ENCODE measurements at places on chromosomes 12 and 14.

GRCh38 chr12:43336962-43337555 lies 214.9 kb downstream of the ADAMTS20 start:
- DNase-seq: no peak

DNA sequence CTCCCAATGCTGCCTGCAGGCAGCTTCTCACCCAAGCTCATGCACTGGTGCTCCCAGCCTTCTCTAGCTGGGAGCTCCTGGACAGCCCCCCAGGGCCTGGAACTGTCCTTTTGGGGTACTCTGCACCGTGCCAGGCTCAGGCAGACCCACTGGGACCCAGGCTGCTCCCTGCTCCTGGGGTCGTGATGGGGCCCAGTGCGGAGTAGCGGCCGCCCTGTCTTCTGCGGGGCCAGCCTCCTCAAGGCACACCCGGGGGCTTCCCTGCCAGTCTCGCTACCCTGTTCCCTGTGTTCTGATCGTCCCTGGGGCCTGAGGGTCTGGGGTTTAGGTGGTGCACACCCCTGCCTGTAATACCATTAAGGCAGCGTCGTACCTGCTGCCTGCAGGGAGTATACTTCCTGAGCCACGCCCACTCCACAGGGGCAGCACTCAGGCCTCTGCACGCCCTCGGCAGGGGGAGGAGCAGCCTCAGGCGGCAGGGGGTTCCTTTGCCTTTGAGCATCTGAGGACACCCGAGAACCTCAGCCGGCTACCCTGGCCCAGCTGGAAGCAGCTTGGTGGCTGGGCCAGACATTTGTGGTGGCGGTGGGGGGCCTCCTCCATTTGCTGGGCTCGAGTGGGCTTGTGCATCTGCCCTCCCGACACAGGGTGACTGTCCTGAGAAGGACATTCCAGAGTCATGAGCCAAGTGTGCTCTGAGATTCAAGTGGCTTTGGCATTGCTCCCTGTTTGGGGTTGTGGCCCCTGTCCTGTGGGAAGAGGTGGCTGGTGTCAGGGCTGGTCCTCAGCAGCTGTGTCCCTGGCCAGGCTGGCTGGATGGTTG lies 9.2 kb upstream of the CRIP2 start:
- DNase-seq: no peak

GRCh38 chr14:91349481-91350074 lies 68.0 kb downstream of the CCDC88C start:
- peak; percentile 63 for DNase-seq

DNA sequence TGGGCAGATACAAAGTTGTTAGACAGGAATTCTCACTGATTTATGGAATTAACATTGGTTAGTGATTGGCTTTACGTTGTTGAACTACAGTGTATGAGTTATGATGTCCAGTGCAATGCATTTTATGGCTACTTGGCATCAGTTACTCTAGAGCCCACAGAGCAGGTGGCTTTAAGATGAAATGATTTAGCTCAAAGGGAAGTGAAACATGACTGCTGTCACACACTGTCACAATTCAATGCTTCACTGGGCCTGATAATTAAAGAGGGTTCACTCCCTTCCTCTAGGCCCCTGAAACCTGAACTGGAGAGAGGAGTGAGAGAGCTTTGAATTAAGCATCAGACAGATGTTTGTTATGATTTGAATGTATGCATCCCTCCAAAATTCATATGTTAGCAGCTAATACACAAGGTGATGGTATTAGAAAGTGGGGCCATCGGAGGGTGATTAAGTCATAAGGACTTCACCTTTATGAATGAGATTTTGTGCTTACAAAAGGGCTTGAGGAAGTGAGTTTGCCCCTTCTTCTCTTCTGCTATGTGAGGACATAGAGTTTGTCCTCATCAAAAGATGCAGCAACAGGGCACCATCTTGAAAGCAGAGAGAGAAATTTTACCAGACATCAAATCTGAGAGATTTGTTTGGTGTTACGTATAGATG lies 175.8 kb upstream of the GRIN2B start:
- no peak for DNase-seq

GRCh38 chr12:50926415-50926814 lies 25.9 kb upstream of the HIGD1C start:
- DNase-seq: no peak

- no peak for DNase-seq
Measured at GRCh38 chr12:116093915-116094314, 183.6 kb downstream of the MED13L start.

GRCh38 chr14:60514741-60515491 lies 6.0 kb downstream of the SIX6 start:
- no peak for DNase-seq

GRCh38 chr12:46174061-46174662 lies 94.7 kb downstream of the SLC38A1 start:
- no peak for DNase-seq

GRCh38 chr12:120237360-120238171 lies 28.0 kb downstream of the PXN start:
- no peak for DNase-seq

DNA sequence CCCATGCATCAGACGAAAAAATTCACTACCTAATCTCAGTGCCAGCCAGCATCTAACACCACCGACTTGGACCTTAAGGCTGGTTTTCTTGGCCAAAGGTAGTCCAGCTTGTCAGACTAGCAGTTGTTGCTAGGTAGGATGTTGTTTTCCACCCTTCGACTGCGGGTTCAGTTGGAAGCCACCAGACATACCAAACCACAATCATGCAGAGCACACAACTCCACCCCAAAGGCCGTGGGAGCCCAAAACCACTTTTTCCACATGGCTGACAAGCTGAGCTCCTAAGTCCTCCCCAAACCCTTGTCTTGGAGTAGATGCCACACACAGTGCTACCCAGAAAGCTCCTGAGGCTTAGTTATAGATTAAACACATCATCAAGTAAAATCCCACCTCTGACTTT lies 46.8 kb downstream of the LRIG3 start:
- DNase-seq: no peak

GRCh38 chr12:118376089-118377020 lies at the start of gene SUDS3:
TSS of gene SUDS3 (plus strand) at chr12:118376555. CDS start at chr12:118376692, 137 bp downstream.
- DNase-seq: peak; percentile 87

- DNase-seq: no peak
Measured at GRCh38 chr14:51546603-51547258, 105.0 kb upstream of the FRMD6 start.

GRCh38 chr12:132191715-132192553 lies 47.7 kb downstream of the NOC4L start:
- no peak for DNase-seq

DNA sequence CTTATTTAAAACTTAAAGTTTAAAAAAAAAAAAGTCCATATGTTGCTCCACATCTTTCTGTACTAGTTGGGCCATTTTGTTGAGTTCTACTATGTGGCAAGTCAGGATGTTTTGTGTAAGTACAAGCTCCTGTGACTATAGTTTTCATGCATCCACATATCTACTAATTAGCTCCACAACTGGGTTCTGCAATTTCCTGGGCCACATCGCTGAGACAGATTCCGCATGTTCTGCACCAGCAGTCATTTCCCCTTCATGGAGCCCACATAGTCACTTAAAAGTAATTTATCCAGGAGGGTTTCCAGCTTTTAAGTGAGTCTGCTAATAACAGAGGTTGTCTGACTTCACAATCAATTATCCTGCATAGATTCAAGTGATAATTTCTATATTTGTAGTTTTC lies 461.4 kb downstream of the ZFP36L1 start:
- no peak for DNase-seq

- DNase-seq: no peak
Measured at GRCh38 chr12:32558903-32559302, 120.2 kb upstream of the DNM1L start.

DNA sequence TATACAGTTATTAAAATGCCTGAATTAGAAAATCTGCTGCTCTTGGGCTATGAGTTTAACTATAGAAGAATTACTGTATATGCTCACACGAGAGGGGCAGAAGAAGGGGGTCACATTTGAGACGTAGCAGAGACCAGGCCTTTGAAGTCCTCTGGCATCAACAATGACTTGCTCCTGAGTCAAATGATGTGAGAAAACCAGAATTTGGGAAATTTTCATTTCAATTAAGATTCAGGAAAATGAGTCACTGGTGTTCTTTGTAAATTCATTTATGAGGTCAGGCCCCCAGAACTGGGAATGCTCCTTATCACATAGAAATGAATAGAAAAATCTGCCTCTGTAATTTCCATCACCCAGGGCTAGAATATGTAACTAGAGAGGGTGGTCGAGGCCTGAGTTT lies 92.9 kb downstream of the APAF1 start:
- DNase-seq: no peak

- DNase-seq: no peak
Measured at GRCh38 chr12:3315201-3315661, 175.8 kb upstream of the PRMT8 start.

- no peak for DNase-seq
Measured at GRCh38 chr14:69620211-69620611, 8.8 kb downstream of the SUSD6 start.

- no peak for DNase-seq
Measured at GRCh38 chr12:80938397-80938796, 663 bp upstream of the LIN7A start.

GRCh38 chr14:103623308-103623707 lies 5.7 kb upstream of the KLC1 start:
- DNase-seq: no peak

DNA sequence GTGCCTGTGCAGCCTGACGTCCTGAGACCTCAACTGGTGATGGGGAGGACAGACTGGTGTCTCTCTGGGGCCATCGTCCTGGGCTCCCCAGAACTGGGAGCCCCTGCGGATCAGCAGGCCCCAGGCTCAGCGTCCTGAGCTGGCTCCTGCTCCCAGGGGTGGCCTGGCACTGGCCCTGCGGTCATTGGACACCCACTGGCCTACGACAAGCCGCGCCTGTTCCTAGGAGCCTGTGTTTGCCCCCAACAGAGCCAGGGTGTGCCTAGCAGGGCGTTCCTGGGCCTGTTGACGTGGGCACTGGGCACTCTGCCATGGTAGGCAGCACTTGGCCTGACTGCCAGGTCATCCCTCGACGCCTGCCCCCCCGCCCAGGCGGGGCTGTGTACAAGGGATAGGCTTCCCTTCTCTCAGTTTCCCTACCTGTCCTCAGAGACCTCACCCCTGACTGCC lies 8.4 kb downstream of the ADSS1 start:
- DNase-seq: no peak

DNA sequence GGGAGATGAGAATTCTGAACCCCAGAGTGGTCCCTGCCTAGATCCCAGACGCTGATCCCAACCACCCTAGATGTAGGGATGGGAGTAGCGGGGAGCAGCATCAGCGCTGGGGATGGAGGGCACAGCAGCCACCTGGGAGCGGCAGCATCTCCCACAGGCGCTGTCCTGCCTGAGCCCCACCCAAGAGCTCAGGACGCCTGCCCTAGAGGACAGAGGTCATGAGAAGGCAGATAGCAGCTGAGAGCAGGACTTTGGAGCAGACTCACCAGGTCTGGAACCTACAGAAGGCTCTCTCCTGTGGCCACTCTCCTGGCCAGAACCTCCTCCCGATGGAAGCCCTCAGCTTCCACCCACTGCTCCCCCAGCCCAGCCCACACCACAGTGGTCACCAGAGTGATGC lies 7.2 kb downstream of the CCDC85C start:
- no peak for DNase-seq

- no peak for DNase-seq
Measured at GRCh38 chr14:101031186-101031585, 127.7 kb upstream of the RTL1 start.

DNA sequence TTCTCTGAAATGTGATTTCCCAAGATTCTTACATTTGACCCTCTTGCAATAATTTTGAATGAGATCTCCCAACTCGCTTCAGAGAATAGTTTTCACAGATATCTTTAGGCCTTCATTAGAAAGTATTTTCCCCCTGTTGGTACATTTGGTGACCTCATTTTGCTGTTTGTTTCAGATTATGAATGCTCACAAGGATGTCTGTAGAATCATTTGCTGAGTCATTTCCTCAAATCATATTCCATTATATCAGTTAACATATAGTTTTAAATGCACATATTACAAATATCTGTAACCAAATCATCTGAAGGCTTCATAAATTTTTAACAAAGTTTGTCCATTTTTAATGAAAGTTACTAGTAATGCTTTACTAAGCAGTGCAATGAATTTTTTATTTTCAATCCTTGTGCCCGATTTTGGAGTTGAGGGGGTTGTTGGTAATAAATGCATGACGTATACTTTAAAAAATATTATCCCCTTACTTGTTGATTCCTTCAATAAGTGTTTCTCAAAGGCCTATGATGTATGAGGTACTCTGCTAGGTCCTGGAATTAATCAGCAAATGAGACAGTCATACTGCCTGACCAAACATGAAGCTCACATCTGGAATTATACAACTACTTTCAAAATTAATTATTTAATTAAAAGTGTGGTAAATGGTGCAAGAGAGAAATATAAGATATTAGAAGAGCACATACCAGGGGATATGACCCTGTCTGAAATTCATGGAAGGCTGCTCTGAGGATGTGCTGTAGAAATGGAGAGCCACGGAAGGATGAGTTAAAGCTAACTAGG lies 126.9 kb upstream of the RAP1B start:
- no peak for DNase-seq

DNA sequence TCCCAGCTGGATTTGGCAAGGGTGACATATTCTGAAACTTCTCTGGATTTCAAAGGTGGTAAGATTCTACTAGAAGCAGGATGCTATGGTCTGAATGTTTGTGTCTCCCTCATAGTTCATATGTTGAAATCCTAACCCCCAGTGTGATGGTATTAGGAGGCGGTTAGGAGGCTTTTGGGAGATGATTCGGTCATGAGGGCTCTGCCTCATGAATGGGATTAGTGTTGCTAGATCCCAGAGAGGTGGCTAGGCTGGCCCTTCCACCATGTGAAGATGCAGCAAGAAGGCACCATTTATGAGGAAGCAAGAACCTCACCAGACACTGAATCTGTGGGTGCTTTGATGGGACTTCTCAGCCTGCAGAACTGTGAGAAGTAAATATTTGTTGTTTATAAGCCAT lies 11.0 kb upstream of the PEX5 start:
- DNase-seq: no peak

GRCh38 chr12:49061157-49061650 lies 610 bp upstream of the KMT2D start:
- DNase-seq: no peak

GRCh38 chr12:92593734-92594402 lies 108.9 kb upstream of the PLEKHG7 start:
- DNase-seq: peak; percentile 43

DNA sequence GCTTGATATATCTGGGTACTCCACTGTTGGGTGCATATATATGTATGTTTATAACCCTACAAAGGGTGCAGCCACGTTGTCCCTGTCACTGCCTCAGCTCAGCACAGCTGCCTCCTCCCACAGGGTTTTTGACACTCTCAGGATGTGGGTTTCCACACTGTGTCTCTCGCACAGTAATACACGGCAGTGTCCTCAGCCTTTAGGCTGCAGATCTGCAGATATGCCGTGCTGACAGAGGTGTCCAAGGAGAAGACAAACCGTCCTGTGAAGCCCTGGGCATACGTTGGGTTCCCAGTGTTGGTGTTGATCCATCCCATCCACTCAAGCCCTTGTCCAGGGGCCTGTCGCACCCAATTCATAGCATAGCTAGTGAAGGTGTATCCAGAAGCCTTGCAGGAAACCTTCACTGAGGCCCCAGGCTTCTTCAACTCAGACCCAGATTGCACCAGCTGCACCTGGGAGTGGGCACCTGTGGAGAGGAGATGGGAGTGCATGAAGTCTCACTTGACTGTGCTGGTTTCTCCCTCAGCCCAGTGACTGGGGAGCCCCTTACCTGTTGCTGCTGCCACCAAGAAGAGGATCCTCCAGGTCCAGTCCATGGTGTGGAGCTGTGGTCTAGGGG lies 498.7 kb downstream of the TMEM121 start:
- DNase-seq: no peak

GRCh38 chr12:24488091-24488596 lies 460.8 kb downstream of the BCAT1 start:
- DNase-seq: no peak

- no peak for DNase-seq
Measured at GRCh38 chr12:93061473-93062419, 132.7 kb upstream of the EEA1 start.

- DNase-seq: no peak
Measured at GRCh38 chr12:126424696-126425095, 1359.5 kb downstream of the AACS start.

Measured in stimulated activated CD4-positive, alpha-beta T cell treated with anti-CD3 and anti-CD28 coated beads, Interleukin-4, amount 100 ng/mL, for 48 hours (primary cell).